ENCODE measurements at places on chromosomes 11 and 22.

DNA sequence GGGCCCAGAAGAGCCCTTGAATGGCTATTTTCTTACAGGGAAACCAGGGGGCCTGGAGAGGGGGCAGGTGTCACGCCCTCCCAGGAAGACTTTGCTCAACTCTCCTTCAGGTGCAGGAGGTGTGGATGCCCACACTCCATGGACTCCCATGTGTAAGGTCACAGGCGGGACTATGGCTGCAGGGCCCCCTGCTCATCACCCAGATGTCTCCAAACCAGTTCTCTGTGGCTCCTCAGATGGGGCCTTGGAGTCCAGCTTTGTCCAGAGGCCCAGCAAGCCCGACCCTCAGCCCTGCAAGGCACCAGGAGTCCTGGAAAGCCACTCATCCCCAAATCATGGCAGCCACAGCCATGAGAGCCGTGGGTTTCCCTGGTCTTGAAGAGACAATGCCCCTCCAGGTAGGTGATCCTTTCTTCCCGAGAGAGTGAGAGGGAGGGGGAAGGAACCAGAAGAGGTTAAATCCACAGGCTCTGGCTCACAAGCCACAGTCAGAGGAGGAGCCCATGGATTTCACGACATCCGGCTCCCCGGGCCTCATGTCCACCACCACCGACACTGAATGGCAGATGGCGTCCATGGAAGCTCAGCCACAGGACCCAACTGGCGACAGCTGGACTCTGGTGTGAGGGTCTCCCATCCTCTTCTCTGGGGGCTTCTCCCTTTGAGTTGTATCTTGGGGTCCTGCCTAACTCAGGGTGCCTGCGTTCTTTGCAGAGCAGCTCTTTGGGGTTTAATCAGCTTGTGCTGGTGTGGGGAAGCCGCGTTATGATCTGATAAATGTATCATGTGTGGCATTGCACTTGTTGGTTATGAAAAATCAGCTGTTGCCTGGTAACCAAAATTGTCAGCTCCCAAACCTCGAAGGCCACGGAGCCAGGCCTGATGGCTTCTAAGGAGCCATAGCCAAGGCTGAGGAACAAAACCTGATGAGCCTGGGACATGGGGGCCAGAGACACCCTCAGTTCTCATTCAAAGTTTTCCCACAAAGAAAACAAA lies 620.4 kb downstream of the BRD1 start:
- DNase-seq, result no peak

- DNase-seq, result no peak
Observed at GRCh38 chr11:74312326-74312725, 886 bp upstream of the P4HA3 start.

DNA sequence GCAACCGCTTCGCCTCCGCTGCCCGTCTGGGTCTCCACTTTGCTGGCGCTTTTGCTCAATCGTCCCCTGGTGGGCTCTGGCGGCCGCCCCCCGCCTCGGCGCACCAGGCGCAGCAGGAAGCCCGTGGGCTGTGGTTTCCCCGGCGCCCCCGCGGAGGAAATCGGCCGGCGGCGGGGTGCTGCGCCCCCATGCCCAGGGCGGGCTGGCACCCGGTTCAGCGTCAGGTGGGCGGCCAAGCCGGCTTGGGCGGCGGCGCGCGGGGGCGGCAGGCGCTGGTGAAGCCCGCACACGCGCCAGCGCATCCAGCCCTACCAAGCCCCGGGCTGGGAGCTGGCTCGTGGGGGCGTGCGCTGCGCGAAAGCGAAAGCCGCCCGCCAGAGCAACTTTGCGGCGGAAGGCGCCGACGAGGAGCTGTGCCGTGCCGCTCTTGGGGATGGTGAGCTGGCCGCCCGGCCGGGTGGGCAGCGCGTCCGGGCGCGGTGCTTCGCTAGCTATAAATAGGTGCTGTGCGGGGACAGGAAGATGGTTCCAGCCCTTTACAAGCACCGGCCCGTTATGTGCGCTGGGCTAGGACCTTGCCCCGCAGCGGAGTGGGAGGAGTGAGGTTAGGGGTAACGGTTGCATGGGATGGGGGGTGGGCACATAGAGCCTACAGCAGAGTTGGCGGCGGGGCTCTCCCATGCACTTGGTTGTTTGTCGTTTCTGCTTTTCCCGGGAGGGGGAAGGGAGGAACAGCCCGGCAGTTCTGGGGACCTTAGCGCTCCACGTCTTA lies 25.0 kb upstream of the SUSD2 start:
- DNase-seq, result peak; percentile 80

DNA sequence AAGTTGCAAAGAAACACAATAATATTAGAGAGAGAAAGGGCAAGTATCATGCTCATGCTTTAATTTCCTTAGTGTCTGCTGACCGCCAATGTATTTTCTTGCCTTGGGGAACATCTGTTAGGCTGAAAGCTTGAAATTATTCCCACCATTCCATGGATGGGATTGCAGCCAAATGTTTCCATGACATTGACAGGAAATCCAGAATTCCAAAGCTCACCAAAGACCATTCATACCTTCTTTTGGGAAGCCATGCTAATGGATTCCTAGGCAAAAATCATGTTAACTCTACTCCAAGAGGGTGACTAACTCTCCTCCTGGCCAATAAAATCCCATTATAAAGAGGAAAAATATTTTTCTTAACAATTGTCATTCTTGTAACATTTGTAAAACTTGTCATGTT lies 661.4 kb upstream of the FAT3 start:
- no peak for DNase-seq

DNA sequence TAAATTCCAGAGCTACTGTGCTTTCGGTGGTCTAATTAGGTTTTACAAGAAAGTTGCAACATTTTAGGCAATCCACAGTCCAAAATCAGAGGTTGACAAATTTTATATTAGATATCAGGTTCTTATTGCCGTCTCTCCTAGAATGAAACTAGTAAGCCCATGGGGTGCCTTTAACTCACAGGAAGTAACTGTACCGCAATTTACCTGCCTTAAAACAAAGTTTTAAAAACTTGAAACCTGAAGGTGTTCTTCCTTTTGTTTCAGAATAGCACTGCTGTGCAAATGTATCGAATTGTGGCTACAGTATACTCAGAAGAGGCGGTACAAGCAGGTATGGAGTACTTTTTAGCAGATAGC lies 77.2 kb downstream of the PISD start:
- DNase-seq, result no peak

- no peak for DNase-seq
Observed at GRCh38 chr11:68048681-68049508, 10.1 kb downstream of the TCIRG1 start.

DNA sequence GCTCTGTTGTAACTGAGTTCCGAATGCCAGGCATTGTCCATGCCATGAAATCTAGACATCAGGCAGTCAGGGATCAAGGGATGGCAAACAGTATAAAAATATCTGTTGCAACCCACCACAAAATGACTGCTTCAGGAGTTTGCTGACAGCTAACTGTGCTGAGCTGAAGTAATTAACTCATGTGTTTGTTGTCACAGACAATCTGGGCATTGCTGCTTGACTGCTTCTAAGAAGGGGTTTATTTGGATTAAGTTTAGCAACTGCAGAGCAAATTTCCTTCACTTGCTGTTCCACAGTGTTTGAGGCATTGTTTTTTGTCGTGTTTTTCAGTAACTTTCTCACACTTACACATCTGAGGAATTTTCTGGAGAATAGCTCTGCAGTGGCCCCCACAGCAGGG lies 30.4 kb downstream of the BSX start:
- DNase-seq, result no peak

DNA sequence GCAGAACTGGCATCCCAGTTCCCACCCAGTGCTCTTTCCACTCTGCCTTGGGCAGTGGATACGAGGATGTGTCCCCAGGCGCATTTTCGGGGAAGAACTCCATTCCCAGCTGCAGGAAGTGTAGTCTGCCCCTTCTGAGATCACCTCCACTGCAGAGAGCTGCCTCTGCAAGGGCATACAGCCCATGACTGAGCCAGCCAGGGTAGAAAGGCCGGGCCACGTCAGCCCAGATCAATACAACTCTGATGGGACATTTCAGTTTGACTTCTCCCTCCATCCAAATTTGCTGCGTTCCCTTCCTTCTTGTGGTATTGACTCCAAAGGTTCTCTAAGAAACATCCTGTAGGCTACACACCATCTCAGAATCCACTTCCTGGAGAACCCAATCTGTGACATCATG lies 19.7 kb downstream of the MOGAT2 start:
- DNase-seq, result no peak

DNA sequence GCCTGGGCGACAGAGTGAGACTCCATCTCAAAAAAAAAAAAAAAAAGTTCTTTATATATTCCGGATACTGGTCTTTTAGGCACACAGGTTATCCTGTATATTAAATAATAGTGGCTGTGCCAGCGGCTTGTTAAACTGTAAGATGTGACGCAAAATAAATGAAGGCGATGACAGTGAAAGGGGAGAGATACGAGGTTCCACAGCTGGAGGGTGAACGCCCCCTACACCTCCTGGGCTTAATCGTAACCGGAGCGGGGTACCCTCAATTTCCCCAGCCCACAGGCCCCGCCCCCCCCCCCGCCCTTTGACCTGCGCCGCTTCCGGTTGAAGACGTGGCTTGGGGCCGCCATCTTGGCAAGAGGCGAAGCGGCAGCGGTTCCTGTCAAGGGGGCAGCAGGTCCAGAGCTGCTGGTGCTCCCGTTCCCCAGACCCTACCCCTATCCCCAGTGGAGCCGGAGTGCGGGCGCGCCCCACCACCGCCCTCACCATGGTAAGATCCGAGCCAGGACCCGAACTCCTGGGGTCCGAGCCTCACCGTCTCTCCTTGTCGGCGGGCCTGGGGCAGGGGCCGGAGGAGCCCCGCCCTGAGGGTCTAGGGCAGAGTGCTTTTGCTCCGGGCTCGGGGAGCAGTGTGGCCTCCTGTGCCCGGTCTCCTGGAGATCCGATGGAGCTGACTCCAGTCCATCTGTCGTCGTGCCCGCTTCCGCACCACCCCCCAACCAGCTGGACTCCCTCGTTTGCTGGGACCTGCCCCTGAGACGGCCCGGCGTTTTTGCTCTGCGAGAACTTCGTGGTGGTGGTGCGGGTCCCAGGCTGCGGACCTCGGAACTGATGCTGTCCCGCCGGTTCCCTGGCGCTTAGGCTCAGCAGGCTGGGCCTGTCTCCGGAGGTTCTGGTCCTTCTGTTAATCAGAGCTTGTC lies at the start of gene ARCN1:
TSS of gene ARCN1 (plus strand) at position 349 of the 920 bp plus-strand sequence. CDS start at position 488, 139 bp downstream.
- DNase-seq, result peak; percentile 84

GRCh38 chr11:100980156-100980555 lies 149.5 kb downstream of the PGR start:
- DNase-seq, result no peak

GRCh38 chr22:22571862-22572261 lies 12.8 kb upstream of the PRAME start:
- no peak for DNase-seq

DNA sequence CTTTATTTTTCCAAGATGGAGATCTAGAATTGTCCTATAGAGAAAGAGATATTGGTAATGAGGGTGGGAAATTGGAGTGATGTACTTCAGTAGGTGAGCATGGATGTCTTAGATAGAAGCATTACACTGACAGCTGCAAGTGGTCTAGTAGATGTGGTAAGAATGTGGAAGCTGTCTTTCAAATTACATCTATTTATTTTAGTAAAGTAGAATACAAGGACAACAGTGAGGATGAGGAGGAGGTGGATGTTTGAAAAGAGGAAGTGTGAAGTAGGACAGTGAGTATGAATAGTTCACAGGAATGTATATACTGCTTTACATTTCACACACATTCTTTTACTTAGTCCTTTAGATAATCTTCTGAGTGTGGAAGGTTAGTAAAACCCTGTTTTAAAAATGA lies 64.2 kb downstream of the HIPK3 start:
- no peak for DNase-seq

GRCh38 chr11:26960281-26960680 lies 33.6 kb upstream of the FIBIN start:
- no peak for DNase-seq

GRCh38 chr11:119791047-119791446 lies 62.0 kb upstream of the NECTIN1 start:
- no peak for DNase-seq
